Aorta (tissue), 5 donors: ENCODE measurements at places on chromosomes 2 and 18. TPM values are rescaled to one million over a fixed set of nuclear protein-coding genes. Genes with fewer than 3 reads are reported as not detected.

DNA sequence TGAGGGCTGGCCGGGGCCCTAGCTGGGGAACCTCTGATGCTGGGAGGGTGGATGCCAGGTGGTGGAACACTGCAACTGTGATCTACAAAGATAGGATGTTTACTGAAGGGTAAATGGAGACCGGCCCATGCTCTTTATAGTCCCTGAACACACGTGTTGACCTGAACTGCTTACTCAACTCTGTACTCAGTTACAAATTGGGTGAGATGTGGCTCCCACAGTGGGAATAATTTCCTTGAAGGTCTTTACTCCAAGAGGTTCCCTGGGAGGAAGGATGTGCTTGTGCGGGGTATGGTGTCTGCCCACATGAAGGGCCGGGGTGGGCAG is 254.1 kb downstream of the PRKCE start:
- DNase-seq: no peak

Gene DPYSL5
- total RNA-seq: not detected

DNA sequence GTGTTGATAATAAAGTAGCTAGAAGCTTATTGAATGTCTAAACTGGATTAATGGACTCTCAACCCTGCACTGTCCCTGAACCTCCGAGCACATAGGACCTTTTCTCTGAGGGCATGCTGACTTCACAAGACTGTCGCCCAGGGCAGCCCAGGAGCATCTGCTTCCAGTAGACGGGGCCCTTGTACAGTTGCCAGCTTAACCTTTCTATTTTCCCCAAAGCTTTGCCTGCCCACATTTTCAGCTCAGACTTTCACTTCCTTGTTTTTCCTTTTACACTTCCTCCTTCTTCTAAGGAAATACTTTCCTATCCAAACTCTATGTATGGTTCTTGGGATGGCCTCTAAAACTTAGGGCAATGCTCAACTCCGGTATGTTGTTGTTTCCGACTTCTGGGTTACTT is 1.3 kb downstream of the VWA3B start:
- DNase-seq: peak; percentile 65

DNA sequence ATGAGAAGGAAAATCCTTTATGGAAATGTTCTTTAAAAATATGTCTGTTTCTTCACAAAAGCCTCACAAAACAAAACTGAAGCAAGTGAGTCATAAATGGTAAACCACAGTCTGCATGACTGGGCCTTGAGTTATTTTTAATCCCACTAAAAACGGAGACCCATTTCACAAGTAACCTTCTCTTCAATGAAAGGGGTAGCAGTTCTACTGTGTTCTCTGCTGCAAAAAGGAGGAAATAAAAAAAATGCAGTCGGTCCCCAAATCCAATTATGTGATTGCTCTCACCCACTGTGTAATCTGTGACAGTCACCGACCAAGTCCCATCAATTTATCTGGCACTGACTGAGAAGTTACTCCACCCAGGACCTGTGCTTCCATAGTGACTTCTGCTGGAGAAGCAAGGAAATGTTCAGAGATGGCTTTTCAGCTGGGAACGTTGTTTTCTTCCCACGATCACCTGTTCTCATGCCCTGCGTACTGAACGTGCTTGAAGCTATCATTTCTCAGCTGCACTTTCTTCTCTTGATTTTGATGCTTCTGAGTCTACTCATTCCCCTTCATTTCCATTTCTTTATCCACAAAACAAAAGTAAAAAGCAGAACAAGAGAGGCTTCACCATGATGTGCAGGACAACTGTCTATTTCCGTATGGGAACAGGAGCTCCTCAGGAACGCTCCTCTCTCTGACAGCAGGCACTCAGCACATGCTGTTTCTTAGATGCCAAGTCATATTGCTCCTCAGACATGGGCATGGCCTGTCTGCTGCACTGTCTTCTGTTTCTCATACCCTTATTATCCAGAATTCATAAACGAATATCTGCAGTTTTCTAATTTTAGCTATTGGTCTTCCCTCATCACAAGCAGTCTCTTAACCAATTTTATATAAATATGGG is 80.0 kb upstream of the TMEM200C start:
- DNase-seq: no peak

DNA sequence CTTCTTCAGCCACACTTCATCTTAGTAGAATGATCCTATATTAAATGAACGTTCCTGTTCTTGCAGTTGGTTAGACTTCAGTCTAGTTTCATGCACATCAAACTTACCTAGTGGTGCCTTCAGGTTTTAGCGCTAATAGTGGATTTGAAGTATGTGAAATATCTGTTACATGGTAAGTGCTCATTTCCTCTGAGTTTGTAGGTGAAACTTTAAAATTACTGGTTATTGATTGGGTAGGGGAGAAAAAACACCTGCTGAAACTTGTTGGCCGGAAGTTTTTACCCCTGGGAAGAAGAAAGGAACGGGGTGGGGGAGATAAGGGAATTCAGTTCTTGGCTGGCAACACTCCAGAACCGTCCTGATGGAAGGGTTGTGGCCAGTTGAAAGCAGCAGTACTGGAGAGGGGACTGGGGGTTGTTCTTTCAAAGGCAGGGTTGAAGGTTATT is 112.8 kb downstream of the SPTBN1 start:
- no peak for DNase-seq

DNA sequence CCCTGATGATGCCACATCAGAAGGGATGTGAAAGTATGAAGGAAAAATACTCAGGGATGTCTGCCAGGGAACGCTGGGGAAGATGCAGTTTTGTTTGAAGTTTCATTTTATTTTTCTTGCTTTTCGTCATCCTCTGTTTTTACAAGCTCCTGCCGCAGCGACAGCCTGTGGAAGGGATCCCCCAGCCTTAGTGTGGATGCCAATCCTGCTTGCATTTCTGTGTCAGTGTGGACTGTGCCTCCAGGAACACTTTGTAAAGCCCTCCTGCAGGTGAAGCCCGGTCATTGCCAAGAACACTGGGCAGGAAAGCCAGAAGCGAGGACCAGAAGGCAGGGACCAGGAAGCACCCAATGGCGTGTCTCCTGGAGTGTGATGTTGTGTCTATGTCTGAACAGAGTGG is 234.3 kb downstream of the SEPTIN10 start:
- DNase-seq: no peak

- DNase-seq: no peak
These were observed 223.4 kb downstream of the TFCP2L1 start for GRCh38 chr2:121061633-121062032.

DNA sequence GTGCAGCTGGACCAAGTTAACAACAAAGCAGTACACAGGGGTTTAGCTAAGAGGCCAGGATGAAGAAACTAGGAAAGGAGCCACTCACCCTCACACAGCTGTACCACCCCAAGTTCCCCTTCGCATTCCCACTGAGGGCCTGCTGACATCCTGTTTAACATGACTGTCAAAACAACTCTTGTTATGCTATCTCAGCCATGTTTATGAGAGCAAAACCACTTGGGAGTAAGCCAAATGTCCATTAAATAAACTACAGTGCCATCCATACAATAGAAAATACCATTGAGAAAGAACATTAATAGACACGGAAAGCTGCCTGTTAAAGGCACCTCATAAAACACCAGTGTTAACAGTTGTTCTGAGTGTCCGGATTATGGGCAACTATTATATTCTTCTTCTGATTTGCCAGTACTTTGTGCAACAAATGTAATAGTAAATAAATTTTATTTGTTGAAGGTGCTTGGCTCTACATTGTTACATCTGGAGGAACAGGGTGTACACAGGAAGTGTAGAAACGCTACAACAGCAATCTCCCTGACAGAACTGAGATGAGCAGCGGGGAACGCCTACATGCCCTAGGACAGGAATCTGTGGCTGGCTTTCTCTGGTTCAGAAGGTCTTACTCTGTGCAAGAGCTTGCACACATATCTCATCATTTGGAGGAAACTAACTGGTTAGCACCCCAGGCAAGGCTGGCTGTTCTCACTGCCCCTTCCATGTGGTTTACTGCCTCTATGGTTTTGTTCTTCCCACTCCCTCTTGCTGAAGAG is 85.6 kb downstream of the EHD3 start:
- no peak for DNase-seq

Gene MEP1B
- not detected for total RNA-seq

Gene MRPL19
- total RNA-seq: 33.2 TPM

Gene DSEL
- total RNA-seq: 17.4 TPM

Gene ABHD1
- total RNA-seq: 0.90 TPM
